ENCODE measurements at places on chromosomes 5 and 9. TPM values are rescaled to one million over a fixed set of nuclear protein-coding genes. Genes with fewer than 3 reads are reported as not detected.

GABRB2 gene
- total RNA-seq, result 0.13 TPM

ASS1 gene
- 47.5 TPM for total RNA-seq

DRD1 gene
- total RNA-seq, result not detected

C9 gene
- not detected for total RNA-seq

ENTPD8 gene
- 0.38 TPM for total RNA-seq

CAVIN4 gene
- 0.33 TPM for total RNA-seq

ENTREP1 gene
- 1.3 TPM for total RNA-seq

Measured in mesangial cell (primary cell).